Stomach (tissue), 19 donors: ENCODE measurements at places on chromosomes 1 and 21. TPM values are rescaled to one million over a fixed set of nuclear protein-coding genes. Genes with fewer than 3 reads are reported as not detected.

Gene FAM167B
- total RNA-seq: not detected

- no peak for DNase-seq
- no peaks in the 10 kb centered on the region for H3K36me3 ChIP-seq
- H3K27ac ChIP-seq: no peak overlapping the region
These were observed 383.2 kb upstream of the ZRANB2 start for GRCh38 chr1:71464016-71464415.

DNA sequence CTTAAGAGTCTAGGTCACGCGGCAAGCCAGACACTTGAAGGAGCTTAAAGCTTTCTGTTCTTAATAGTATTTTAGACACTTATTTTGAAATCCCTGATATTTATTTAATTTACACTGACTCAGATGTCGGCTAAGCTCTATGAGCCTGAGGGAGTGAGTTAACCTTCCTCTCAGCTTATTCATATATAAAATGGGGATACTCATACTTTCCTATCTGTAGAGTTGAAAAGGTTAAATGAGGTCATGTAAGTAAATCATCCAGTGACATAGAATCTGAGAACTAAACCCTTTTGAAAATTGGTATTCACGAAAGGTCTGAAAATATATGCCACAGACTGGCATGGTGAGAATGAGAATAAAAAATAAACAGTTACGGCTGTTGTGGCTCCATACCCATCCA, 1.4 kb upstream of the GPR161 start:
- peaks cover 13% of the 10 kb centered on the region for H3K27me3 ChIP-seq
- H3K4me1 ChIP-seq: peaks cover 27% of the 10 kb centered on the region
- no peaks in the 10 kb centered on the region for H3K36me3 ChIP-seq
- no peak for DNase-seq

DNA sequence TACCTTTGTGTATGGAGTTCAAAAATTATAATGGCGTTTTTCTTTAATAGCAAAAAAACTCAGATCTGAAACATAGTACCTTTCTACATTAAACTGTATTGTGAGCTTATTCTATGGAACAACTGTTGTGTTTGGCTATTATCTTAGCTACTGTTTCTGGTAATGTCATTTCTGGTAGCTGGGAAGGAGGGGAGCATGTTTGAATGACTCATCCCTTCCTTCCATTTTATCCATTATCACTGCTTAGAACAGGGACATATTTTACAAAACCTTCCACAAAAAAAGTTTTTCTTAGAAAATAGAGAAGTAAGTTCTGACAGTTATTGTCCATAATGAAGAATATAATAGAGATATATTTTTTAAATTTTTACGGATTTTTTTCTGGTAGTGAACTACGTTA, 128.3 kb downstream of the NRDC start:
- DNase-seq: no peak
- H3K27ac ChIP-seq: no peak overlapping the region
- H3K4me3 ChIP-seq: no peak overlapping the region
- peaks cover under 1% of the 10 kb centered on the region for H3K4me1 ChIP-seq

DNA sequence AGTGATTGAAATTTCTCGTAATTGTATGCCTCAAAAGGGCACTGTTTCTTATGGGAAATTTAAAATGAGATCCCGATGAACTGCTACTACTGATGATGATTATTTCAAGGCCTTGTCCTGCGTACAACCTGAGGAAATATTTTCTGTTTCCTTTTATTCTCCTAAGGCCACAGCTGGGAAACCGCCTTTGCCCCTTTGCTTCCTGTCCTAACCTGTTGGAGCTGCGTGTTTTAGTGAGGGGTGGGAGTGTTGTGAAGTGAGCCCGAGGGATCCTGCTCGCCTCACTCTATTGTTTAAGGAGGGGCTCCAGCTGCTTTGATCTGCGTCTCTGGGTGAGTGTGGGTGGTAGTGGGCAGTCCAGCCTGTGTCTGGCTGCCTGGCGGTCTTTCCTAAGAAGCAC, 14.4 kb downstream of the LAMC2 start:
- H3K27me3 ChIP-seq: no peaks in the 10 kb centered on the region
- H3K36me3 ChIP-seq: no peaks in the 10 kb centered on the region
- DNase-seq: no peak
- no peak overlapping the region for H3K4me3 ChIP-seq
